Stimulated activated CD4-positive, alpha-beta T cell treated with anti-CD3 and anti-CD28 coated beads, TNF-alpha, amount 100 ng/mL, for 4 hours (primary cell): ENCODE measurements at places on chromosomes 1 and 21.

- DNase-seq, result no peak
Observed at GRCh38 chr1:168628807-168629206, 52.4 kb downstream of the XCL1 start.

DNA sequence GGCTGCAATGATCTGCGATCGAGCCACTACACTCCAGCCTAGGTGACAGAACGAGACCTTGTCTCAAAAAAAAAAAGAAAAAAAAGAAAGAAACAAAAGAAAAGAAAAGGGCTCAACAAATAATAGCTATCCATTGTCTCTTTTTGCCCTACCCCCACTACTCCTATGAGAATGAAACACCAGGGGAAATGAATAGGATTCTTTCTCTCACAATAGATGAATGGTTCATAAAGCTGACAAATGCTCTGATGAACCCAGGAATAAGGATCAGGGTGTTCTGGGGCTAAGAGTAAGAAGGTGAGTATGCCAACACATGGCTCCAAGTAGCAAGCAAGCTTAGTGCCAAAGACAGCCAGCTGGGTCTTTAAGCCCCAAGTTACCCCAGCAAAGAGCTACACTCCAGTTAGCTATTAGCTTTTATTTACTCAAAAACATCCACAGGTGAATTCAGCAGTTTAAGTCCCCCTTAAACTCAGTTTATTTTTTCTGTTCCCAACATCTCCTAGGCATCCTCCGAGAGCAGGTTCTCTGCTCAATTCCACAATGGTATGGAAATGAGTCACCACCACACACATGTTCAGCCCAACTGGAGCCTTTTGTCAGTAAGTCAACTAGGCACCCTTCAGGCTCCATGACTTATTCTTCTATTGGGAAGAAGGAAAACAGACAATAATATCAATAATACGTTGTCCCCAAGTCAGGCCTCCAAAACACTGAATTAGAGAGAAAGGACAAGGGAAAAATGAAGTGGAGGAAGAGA, 4.2 kb downstream of the ADORA3 start:
- no peak for DNase-seq

- no peak for DNase-seq
Observed at GRCh38 chr1:44851308-44851707, 8.3 kb upstream of the PTCH2 start.

- DNase-seq, result no peak
Observed at GRCh38 chr1:94858276-94858675, 38.1 kb downstream of the SLC44A3 start.

DNA sequence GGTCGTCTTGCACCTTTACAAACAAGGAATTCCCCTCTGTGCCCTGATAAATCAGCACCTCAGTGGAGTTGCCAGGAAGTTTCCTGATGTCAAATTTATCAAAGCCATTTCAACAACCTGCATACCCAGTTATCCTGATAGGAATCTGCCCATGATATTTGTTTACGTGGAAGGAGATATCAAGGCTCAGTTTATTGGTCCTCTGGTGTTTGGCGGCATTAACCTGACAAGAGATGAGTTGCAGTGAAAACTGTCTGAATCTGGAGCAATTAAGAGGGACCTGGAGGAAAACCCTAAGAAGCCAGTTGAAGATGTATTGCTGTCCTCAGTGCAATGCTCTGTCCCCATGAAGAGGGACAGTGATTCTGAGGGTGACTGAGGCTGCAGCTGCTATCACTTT, 38.3 kb downstream of the ZFYVE9 start:
- DNase-seq, result no peak

DNA sequence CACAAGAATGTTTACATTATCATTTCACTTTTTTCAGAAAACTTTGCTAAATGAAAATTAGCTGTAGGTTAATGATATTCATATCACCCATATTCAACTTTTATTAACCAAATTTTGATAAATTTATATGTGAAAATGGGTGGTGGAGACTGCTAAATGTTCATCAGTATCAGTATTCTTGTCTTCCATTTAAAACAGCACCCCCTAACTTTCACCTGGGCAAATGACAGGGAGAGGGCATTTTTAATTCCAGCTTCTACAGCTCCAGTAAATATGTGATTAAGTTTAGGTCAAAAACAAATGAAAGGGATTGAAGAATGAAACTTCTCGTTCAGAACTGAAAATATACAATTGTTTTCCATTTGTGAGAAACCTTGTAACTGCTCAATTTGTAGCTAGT, 722.2 kb downstream of the KCNT2 start:
- no peak for DNase-seq

- DNase-seq, result no peak
Observed at GRCh38 chr1:43388613-43389012, 987 bp downstream of the MED8 start.

DNA sequence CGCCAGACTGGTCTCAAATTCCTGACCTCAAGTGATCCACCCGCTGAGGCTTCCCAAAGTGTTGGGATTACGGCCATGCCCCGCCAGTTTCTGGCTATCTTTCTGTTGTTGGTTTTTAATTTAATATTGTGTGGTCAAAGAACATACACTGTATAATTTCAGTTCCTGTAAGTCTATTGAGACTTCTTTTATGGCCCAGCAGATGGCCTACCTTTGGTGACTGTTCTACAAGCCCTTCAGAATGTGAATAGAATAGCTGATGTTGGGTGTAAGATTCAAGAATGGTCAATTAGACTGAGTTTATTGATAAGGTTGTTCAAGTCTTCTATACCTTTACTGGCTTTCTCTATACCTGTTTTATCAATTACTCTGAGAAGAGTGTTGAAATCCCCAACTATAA, 10.7 kb downstream of the HES2 start:
- DNase-seq, result no peak

GRCh38 chr21:25507522-25507921, 99.8 kb downstream of the MRPL39 start:
- DNase-seq, result no peak

- no peak for DNase-seq
Observed at GRCh38 chr1:186236921-186237320, 138.1 kb downstream of the TPR start.

DNA sequence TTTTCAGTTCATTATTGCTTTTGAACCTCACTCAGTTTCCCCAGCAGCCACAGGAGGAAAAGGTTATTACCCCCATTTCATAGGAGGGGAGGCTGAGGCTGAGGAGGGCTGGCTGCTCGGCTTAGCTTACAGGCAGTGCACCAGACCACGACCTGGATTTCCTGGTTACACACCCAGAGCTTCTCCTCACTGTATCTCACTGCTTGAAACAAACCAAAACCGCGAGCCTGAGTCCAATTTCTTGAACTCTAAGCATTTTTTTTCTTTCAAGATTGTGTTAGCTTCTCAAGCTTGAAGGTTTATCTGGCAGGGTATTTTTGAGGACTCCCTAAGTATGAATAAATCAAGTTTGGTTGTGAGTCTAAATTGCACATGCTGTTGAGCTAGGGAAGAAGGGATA, 188.9 kb upstream of the EDN2 start:
- DNase-seq, result no peak

DNA sequence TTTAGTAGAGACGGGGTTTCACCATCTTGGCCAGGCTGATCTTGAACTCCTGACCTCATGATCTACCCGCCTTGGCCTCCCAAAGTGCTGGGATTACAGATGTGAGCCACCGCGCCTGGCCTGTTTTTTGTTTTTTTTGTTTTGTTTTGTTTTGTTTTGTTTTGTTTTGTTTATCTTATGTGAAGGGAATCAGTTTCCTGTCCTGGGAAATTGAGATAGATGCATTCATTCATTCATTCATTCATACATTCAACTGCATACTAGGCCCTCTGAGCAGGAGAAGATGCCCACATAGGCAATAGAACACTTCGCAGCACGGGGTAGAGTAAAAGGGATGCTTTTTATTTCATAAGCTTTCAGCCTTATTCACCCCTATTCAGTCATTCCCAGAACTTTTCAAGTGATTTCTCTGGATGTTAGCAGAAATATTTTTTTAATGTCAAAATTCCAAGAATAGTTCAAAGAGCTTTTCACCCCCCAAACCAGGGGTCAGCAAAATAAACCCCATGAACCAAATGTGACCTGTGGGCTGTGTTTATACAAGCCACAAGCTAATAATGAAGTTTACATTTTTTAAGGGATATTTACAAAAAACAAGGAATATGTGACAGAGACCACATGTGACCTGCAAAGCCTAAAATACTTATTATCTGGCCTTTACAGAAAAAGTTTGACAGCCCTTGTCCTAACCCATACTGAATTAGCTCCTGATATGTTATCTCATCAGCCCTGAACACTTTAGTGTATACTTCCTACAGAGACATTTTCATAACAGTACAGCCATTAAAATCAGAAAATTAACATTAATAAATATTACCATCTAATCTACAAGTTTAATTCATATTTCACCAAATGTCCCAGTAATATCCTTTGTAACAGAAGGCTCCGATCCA, 127.1 kb downstream of the MAST2 start:
- no peak for DNase-seq

DNA sequence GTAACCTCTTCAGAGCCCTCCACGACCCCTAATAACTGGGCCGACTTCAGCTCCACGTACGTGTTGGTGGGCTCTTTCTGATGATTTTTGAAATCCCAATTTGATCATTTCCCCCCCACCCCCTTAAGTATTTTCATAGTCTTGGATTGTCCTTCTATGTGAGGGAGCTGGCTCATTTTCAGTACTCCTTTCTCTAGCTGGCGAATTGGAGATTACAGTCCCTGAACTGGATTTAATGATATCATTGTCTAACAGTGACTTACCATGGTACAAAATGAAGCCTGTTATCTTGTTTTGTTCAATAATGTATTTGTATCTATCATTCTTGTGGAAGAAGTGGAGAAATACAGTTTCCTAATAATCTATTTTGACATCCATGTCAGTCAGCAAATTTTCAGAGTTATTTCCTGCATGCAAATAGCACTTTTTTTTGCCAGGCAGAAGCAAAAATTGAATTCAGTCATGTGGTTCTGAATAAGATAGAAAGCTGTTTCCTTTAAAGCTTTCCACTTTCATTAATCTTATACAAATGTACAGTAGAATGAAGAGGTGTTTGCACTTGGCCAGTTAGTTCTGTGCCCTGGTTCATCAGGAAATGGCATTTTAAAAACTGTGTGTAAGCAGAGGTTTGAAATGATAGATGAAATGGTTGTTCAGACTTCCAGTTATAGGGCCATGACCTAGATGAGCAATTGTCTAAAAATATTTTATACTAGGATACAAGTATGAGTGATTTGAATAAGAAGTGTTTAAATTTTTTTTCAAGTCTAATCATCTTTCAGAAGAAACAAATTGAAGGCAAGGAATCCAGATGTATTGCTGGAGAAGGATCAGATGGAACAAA, 104.2 kb downstream of the ATP5PO start:
- no peak for DNase-seq

DNA sequence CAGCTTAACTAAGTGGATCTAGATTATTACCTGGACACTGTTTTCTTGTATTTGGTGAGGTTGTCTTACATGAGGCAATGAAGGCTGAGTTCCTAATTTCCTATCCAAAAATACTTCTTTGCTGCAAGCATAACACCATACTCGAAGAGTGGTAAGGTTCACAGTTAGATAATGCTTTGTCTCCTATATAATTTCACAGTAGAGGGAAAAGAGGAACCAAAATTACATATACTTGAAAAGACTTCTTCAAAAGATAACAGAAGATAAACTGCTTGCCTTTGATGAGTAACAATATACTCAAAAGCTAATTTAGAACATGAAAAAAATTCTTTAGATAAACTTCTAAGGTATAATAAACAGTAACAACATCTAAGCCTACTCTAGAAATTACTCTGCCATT, 20.4 kb downstream of the USP33 start:
- no peak for DNase-seq

DNA sequence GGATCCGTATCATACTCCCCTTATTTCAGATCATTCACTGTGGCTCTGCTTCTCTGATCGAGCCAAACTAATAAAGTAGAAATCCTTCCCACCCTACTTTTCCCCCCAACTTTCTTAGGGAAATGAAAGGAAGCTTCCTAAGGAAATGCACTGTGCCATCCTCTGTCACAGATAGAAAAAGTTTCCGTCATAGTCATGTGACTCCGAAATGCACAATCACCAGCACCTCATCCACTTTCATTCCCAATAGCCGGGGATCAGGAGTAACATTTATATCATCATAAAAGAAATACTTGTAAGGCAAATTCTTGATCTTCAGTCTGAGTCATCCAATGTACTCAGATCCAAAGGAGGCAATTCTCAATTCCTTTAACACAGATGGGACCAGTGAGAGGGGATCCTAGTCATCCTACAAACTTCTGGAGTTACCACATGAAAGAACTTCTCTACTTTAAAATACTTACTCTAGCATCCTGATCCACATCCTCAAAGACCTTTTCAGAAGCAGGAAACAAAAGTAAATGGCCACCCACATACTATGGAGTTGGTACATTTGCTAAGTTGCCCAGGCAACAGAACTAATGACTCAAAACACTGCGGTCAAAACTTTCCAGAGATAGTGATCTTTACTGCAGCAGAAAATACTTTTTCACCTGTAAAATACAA, 97.8 kb upstream of the ZC3H11B start:
- DNase-seq, result no peak

- no peak for DNase-seq
Observed at GRCh38 chr1:156904187-156904959, 10.9 kb downstream of the PEAR1 start.

DNA sequence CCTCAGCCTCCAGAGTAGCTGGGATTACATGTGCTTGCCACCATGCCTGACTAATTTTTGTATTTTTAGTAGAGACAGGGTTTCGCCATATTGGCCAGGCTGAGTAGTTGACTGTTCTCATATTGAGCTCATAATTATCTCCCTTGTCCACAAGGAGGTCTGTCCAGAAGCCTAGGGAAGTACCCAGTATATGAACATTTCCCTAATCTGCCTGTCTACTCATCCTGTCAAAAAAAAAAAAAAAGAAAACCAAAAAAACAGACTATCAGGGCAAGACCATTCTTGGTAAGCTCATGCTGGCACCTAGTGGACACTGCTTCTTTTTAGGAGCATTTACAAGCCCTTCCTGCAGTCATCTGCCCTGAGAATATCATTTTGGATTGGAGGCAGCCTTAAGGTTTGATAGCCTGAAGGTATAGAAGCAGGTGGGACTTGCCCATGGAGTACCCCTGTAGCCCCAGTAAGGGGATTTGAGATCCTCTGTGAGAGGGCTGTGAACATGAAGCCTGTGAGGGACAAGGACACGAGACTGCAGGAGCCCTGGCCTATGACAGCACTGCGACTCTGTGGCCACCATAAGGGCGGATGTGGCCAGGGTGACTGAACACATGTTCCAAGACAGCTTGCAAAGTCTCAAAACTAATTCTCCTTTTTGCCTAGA, 10.8 kb upstream of the DUSP12 start:
- DNase-seq, result no peak

GRCh38 chr1:247385283-247385682, 30.7 kb upstream of the NLRP3 start:
- DNase-seq, result no peak

DNA sequence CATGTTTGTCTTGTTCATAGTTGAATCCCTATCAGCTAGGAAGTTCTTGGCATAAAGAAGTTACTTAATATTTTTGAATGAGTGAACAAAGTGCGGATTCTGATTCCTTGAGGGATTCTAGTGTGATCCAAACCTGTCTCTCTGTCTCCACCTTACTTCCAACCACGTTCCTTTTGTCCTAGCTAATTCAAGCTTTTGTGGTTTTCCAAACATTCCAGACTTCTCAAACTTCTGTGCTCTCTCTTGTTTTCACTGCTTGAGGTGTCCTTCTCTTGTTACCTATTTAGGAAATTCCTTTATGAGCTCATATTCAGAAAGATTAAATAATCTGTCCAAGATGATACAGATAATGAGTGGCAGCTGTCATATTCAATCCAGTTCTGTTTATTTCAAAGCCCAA, 353.2 kb downstream of the PTBP2 start:
- no peak for DNase-seq
